Bronchial epithelial cell (primary cell): ENCODE measurements at places on chromosomes 12 and 14.
A peak's percentile ranks its signal among the peaks of the same experiment; 100 is the strongest.

- no peak for DNase-seq
Observed at GRCh38 chr12:53042607-53043454, 7.0 kb upstream of the TNS2 start.

GRCh38 chr14:81172881-81173280, 47.9 kb downstream of the GTF2A1 start:
- no peak for DNase-seq

- peak; percentile 67 for DNase-seq
Observed at GRCh38 chr14:58821421-58821820, 183.7 kb downstream of the DACT1 start.

GRCh38 chr12:5921966-5922899, 22.8 kb downstream of the ANO2 start:
- no peak for DNase-seq

GRCh38 chr12:109448707-109449390, 28.3 kb downstream of the KCTD10 start:
- no peak for DNase-seq

DNA sequence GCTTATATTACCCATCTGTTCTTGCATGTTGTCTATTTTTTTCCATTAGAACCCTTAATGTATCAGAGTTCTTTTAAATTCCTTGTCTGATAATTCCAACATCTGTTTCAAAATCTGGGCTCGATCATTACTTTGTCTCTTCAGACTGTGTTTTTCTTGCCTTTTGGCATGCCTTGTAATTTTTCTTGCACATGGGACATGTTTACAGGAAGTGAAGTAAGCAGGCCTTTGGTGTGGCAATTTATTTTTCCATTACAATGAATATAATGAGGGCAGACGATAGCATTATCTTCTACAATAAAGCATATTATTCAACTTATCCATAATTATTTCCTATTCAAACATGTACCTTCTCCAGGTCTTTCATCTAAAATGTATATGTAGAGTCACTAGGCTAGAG, 48.3 kb downstream of the STXBP6 start:
- no peak for DNase-seq

- DNase-seq: no peak
Observed at GRCh38 chr12:94705676-94706075, 55.3 kb upstream of the TMCC3 start.

- peak; percentile 88 for DNase-seq
Observed at GRCh38 chr12:88501972-88502938, 78.0 kb downstream of the KITLG start.

DNA sequence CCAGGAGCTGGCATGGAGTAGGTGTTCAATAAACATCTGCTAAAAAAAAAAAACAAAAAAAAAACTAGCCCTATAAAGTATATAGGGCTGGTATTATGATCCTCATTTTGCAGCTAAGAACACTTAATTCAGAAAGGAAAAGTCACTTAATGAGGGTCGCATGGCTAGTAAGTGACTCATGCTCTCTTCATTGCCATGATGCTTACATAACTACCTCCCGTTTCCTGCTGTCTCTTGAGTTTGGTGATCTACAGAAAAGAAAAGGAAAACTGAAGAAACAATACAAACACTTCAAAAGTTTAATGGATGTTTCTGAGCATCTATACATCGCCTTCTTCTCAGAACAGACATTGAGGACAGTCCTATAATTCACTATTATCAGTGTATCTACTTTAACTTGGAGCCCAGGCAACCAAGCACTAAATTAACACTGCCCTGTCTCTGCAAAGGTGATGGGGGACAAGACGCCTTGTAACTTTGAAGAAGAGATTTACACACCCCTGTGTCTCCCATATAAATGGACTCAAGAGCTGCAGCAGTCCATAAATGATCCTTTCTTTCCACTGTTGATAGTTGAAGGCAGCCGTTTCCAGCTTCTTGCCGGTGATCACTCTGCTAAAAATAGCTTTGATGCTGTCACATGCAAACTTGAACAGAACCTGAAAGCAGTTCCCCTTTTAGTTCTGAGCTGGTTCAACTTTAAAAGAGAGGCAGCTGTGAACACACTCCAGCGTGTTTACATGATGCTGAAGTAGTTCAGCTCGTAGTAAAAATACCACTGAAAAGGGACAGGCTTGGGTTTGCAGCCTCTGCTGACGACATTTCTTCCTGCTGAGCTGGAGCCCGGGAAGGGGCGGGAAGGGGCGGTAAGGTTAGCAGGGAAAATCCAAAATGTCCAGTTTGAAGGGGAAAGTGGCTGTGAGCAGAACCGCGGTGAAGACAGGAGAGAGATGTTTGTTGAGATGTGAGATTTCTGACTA, 113.3 kb downstream of the FOXN3 start:
- DNase-seq: peak; percentile 46

GRCh38 chr12:77324763-77325468, 259.5 kb upstream of the E2F7 start:
- DNase-seq: peak; percentile 48

DNA sequence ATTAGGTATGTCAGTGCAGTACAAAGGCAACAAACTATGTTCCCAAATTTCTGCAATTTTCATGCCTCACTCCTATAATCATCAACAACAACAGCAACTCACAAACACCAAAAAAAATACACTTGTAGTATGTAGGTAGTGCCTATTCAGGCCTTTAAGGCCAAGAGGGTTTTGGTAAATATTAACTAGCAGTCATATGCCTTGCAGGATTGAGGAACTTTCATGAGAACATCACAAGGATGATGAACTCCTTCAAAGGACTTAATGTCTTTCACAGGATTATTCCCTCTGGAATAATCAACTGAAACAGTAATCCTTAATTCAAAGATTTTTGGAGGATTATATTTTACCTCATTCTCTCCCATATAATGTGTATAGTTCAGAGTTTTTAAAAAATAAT, 293.8 kb downstream of the NOVA1 start:
- DNase-seq: no peak

GRCh38 chr12:52912711-52913430, 8.0 kb upstream of the KRT8 start:
- DNase-seq: no peak

- DNase-seq: peak; percentile 99
Observed at GRCh38 chr14:93937519-93937918, 10.4 kb downstream of the FAM181A start.

DNA sequence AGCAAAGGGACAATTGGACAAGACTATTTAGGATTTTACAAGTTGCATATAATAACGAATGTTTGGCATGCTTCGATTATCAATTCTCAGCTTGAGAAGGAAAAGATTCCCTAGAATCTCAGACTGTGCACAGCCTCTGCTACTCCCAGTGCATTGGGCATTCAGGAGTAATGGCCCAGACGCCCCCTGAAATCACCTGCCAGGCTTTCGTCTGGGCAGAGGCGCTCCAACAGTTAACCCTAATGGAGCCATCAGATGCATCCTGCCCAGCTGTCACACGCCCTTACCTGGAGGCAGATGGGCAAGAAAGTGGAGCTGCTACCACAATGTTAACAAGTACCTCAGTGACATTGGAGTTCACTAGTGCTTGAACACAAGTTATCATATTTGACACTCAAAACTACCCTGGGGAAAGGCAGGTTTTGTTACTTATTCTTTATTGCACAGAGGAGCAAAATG, 927 bp upstream of the LRP6 start:
- DNase-seq: no peak

- DNase-seq: no peak
Observed at GRCh38 chr12:8596561-8596960, 16.1 kb downstream of the AICDA start.

GRCh38 chr12:116924558-116925453, 14.1 kb downstream of the FBXW8 start:
- DNase-seq: peak; percentile 87

DNA sequence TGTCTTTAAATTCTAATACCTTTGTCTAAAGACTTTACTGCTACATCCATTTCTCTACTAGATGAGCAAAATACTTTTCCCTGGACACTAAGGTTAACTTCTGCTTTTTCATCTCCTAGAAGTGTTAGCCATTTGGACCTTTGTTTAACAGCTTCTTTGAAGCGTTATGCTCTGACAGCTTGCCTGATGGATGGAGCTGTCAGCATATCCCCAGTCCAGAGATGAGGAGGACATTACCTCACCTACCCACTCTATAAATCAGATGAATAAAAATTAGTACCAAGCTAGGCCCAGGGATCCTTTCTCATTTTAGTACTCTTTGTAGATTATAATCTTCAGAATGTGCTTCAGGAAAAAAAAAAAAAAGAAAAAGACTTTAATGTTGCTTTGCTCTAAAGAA, 222.7 kb downstream of the PELI2 start:
- DNase-seq: no peak

DNA sequence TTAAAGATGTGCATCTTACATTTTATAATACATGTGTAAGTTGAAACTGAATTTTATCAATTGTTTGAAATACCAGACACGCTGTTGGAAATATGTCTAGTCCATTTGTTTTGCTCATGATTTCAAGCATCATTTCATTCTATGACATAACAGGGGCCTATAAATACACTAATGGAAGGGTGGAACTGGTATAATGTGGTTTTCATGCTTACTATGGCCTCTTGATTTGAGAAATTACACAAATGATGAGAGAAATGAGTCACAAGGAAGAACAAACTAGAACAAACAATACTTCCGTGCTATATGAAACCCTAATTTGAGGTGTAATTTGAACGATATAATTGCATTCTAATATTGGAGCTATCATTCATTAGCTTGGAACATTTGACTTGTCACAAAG, 663.4 kb downstream of the SLC16A7 start:
- DNase-seq: peak; percentile 66

GRCh38 chr12:128726886-128727285, 96.9 kb downstream of the SLC15A4 start:
- DNase-seq: no peak

- DNase-seq: no peak
Observed at GRCh38 chr12:102470945-102471344, 9.4 kb downstream of the IGF1 start.

DNA sequence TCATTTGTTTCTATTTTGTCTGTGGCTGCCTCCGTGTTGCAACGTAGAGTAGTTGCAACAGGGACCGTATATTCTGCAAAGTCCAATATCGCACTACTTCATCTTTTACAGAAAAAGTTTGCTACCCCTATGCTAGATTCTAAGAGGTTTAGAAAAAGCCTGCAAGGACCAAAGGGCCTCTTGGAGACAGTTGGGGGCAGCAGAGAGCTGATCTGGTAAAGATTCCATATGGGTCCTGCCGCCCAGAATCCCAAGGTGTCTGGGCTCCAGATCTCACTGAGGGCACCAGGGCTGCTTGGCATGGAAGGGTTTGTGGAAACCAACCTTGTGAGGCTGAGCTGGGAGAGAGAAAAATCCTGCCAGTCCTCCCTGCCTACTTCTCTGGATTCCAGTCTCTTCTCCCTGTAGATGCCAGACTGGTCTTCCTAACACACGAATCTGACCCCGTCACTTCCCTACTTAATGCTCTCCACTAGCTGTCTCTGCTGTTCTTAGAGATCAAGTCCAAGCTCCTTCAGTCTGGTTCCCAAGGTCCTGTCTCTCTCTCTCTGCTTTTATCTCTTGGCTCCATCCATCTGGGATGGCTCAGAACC, 74.6 kb downstream of the GLRX5 start:
- DNase-seq: peak; percentile 12

DNA sequence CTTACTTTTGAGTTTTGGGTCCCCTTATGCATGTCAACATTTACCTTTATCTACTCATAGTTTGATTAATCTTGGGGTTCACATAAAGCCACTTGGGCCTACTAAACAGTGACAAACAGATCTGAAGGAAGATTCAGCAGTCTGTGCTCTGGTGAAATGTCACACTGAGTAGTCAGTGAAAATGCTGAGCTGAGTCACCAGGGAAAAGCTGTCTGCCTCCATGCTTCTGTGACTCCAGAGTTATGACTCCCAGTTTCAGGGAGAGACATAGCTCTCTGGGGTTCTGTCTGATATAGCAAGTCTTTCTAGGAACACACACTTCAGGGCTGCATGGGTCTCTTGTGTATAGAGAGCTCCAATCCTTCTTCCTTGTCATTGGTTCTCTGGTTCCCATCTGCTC, 406.3 kb upstream of the FAR2 start:
- DNase-seq: peak; percentile 44

DNA sequence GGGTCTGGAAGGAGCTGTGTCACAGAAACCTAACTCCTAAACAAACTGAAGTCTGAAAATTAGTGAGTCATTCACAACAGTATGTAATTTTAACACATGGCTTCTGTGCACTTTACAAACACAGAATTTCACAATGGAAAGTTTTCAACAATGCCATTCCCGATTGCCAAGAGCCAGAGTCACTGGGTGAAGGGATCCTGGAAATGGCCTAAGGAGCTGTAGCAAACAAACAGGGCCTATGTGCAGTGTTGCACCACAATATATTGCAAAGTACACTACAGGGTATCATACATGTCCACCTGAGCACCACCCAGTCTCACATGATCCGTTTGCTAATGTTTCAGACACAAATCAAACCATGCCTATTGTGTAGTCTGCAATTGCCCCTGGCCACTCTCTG, 184.7 kb upstream of the OTX2 start:
- peak; percentile 28 for DNase-seq

- no peak for DNase-seq
Observed at GRCh38 chr12:68406911-68407310, 74.7 kb upstream of the MDM1 start.

- no peak for DNase-seq
Observed at GRCh38 chr12:86903159-86903558, 647.0 kb upstream of the MGAT4C start.

DNA sequence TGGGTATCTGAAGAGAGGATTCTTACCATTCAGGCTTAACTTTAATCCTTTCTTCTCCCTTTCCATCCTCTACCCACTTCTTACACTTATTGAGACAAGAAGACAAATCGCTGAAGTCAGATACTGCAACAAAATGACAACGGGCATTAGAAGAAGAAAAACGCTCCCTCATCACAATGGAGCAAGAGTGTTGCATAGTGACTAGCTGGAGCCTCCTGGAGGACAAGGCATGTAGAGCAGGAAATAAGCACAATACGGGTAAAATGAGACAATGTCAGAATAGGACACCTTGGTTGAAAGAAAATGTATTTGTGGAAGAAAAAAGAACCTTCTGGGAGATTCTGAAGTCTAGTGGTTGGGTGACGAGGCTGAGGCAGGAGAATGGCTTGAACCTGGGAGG, 501.0 kb downstream of the RERGL start:
- DNase-seq: peak; percentile 24

GRCh38 chr12:116194935-116195431, 82.5 kb downstream of the MED13L start:
- no peak for DNase-seq

GRCh38 chr14:58537004-58537403, 100.8 kb upstream of the DACT1 start:
- DNase-seq: no peak

GRCh38 chr12:29611906-29612305, 114.4 kb upstream of the OVCH1 start:
- no peak for DNase-seq

GRCh38 chr12:6280053-6280469, 30.4 kb upstream of the PLEKHG6 start:
- DNase-seq: peak; percentile 96

- no peak for DNase-seq
Observed at GRCh38 chr12:21566223-21566906, 38.3 kb downstream of the GYS2 start.
